ENCODE measurements at places on chromosomes 1 and 21.

DNA sequence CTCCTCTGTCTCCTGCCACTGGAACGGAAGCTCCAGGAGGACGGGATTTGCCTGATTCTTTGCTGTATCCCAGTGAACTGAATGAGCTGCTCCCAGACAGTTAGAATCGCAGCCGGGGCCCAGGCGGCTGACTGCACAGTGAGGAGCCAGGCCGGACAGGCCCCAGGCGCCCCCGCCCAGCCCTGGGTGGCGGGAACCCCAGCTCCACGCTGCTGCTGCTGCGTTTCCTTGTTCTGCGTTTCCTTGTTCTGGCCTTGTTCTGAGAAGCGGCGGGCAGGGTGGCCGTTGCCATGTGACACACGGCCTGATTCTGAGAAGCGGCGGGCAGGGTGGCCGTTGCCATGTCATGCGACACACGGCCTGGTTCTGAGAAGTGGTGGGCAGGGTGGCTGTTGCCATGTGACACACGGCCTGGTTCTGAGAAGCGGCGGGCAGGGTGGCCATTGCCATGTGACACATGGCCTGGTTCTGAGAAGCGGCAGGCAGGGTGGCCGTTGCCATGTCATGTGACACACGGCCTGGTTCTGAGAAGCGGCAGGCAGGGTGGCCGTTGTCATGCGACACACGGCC lies 56.2 kb downstream of the SLC37A1 start:
- H3K36me3 ChIP-seq = no peaks in the 10 kb centered on the region
- no peaks in the 10 kb centered on the region for H3K27me3 ChIP-seq
- no peak for DNase-seq
- H3K4me3 ChIP-seq = no peak overlapping the region
- H3K4me1 ChIP-seq = no peaks in the 10 kb centered on the region
- no peak overlapping the region for H3K27ac ChIP-seq

- H3K36me3 ChIP-seq = no peaks in the 10 kb centered on the region
- no peak overlapping the region for H3K4me3 ChIP-seq
- no peak for DNase-seq
- no peak overlapping the region for H3K27ac ChIP-seq
- no peaks in the 10 kb centered on the region for H3K4me1 ChIP-seq
Observed at GRCh38 chr1:44831516-44831915, 11.5 kb downstream of the PTCH2 start.

DNA sequence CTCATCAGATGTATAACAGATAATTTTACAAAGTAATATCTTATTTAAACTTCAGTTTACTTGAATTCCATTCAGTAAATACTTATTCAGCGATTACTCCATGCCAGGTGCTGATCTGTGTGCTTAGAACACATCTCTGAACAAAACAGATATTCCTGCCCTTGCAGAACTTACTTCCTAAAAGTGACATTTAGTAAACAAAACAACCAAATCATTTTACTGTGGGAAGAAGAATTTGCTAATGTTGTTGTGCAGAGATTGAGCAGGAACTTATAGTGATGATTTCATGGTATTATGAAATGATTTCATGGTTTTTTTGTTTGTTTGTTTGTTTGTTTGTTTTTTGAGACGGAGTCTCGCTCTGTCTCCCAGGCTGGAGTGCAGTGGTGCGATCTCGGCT lies 39.3 kb upstream of the WLS start:
- no peaks in the 10 kb centered on the region for H3K4me1 ChIP-seq
- H3K27me3 ChIP-seq = no peaks in the 10 kb centered on the region
- no peak overlapping the region for H3K4me3 ChIP-seq

- no peak overlapping the region for H3K27ac ChIP-seq
- H3K4me3 ChIP-seq = no peak overlapping the region
- H3K36me3 ChIP-seq = no peaks in the 10 kb centered on the region
- no peaks in the 10 kb centered on the region for H3K27me3 ChIP-seq
Observed at GRCh38 chr21:19541602-19542001, 1138.0 kb upstream of the TMPRSS15 start.

DNA sequence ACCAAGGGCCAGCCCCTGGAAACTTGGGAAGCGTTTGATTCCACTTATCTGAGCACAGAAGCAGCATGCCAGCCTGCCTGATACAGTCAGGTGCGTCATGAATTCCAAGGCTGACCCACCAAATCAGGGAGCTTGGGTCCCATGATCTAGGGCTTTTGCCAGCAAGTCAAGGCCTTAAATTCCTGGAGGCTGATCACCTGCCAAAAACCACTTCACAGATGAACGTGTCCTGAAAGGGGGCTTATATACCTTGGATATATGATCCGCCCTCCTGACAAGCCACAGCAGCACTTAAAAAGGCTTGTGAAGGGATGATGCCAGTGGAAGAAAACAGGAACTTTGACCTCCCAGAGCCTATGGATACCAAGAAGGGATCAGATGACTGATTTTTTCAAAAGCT lies 24.0 kb upstream of the CLIC6 start:
- no peaks in the 10 kb centered on the region for H3K27me3 ChIP-seq
- DNase-seq = no peak
- no peak overlapping the region for H3K27ac ChIP-seq
- no peaks in the 10 kb centered on the region for H3K4me1 ChIP-seq
- no peaks in the 10 kb centered on the region for H3K36me3 ChIP-seq

GRCh38 chr1:223189903-223190724 lies 47.1 kb upstream of the TLR5 start:
- DNase-seq = no peak
- no peak overlapping the region for H3K27ac ChIP-seq
- H3K4me1 ChIP-seq = no peaks in the 10 kb centered on the region
- no peak overlapping the region for H3K4me3 ChIP-seq
- no peaks in the 10 kb centered on the region for H3K36me3 ChIP-seq
- H3K27me3 ChIP-seq = no peaks in the 10 kb centered on the region

DNA sequence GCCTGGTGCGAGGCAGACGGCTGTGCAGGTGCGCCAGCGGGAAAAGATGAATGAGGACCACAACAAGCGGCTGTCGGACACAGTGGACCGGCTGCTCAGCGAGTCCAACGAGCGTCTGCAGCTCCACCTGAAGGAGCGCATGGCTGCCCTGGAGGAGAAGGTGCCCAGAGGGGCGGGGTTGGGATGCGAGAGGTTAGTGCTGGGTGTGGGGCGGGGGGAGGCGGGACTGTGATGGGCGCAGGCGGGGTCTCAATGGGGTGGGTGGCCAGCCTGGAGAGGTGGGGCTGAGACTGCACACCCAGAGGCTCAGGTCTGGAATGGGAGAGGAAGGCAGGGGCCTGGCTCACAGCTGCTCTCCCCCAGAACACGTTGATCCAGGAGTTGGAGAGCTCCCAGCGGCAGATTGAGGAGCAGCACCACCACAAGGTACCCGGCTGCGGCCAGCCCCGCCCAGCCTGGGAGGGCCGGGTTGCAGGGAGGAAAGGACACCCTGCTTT lies 22.3 kb downstream of the PPFIA4 start:
- no peaks in the 10 kb centered on the region for H3K36me3 ChIP-seq
- H3K4me3 ChIP-seq = no peak overlapping the region
- no peaks in the 10 kb centered on the region for H3K4me1 ChIP-seq

GRCh38 chr1:221774054-221774842 lies 32.4 kb upstream of the DUSP10 start:
- H3K4me3 ChIP-seq = no peak overlapping the region
- DNase-seq = no peak
- no peaks in the 10 kb centered on the region for H3K36me3 ChIP-seq
- H3K4me1 ChIP-seq = no peaks in the 10 kb centered on the region

- no peak overlapping the region for H3K27ac ChIP-seq
- no peaks in the 10 kb centered on the region for H3K27me3 ChIP-seq
- no peaks in the 10 kb centered on the region for H3K36me3 ChIP-seq
- no peak overlapping the region for H3K4me3 ChIP-seq
- no peaks in the 10 kb centered on the region for H3K4me1 ChIP-seq
Observed at GRCh38 chr1:206089341-206089740, 27.8 kb downstream of the AVPR1B start.

DNA sequence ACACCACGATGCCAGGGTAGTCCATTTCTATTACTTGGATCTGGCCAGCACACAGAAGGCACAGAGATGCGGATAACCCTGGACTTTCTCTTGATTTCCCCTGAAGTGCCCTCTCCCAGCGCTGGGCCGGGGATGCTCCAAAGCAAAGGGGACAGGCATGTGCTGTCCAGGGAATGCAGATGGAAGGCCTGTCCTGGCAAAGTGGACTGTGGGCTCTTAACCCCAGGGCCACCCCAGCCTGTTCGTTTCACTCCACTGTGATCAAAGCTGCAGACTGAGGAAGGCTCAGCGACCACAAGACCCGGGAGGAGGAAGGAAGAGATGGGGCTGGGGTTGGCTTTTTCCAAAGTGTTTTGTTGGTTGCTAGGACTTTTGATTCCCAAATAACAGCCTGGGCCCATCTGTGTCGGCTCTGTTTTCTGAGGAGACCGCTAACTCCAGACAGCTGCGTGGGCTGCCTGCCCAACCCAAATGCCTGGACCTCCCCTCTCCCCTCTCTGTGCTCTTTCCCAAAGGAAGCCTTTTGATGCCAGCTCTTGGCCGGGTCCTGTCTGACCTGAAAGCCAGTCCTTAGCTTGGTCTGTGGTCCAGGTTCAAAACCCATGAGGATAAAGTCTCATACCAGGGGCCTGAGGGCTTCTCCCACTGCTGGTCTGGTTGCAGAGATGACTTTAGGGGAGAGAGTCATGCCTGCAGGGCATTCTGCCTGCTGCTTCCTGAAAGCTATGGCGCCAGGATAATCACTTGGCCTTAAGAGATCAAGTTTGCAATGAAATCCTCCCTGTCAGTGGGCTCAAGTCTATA lies 119.6 kb upstream of the CD34 start:
- no peaks in the 10 kb centered on the region for H3K27me3 ChIP-seq
- H3K27ac ChIP-seq = peak overlapping the region; percentile 61
- no peak for DNase-seq
- H3K4me3 ChIP-seq = no peak overlapping the region

DNA sequence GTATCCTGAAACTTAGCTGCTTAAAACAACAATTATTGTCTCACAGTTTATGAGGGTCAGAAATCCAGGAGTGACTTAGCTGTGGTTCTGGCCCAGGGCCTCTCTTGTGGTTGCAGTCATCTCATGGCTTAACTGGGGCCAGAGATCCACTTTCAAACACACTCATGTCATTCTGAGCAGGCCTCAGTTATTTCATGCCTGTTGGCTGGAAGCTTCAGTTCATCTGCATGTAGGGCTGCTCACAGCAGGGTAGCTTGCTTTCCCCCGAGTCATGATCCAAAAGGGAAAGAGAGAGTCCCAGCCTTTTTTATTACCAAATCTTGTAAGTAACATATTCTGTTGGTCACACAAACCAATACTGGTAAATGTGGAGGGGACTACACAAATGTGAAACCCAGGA lies 96.6 kb upstream of the B3GALT2 start:
- DNase-seq = no peak
- no peaks in the 10 kb centered on the region for H3K27me3 ChIP-seq
- H3K27ac ChIP-seq = no peak overlapping the region
- H3K36me3 ChIP-seq = no peaks in the 10 kb centered on the region
- no peaks in the 10 kb centered on the region for H3K4me1 ChIP-seq
- no peak overlapping the region for H3K4me3 ChIP-seq

- H3K27me3 ChIP-seq = no peaks in the 10 kb centered on the region
- no peaks in the 10 kb centered on the region for H3K36me3 ChIP-seq
- H3K27ac ChIP-seq = no peak overlapping the region
- no peaks in the 10 kb centered on the region for H3K4me1 ChIP-seq
- H3K4me3 ChIP-seq = no peak overlapping the region
Observed at GRCh38 chr1:169495916-169496315, 10.2 kb upstream of the SLC19A2 start.

GRCh38 chr1:186575348-186575747 lies 104.9 kb downstream of the PTGS2 start:
- no peaks in the 10 kb centered on the region for H3K36me3 ChIP-seq
- DNase-seq = no peak
- H3K27ac ChIP-seq = no peak overlapping the region
- no peaks in the 10 kb centered on the region for H3K27me3 ChIP-seq
- no peak overlapping the region for H3K4me3 ChIP-seq
- no peaks in the 10 kb centered on the region for H3K4me1 ChIP-seq

DNA sequence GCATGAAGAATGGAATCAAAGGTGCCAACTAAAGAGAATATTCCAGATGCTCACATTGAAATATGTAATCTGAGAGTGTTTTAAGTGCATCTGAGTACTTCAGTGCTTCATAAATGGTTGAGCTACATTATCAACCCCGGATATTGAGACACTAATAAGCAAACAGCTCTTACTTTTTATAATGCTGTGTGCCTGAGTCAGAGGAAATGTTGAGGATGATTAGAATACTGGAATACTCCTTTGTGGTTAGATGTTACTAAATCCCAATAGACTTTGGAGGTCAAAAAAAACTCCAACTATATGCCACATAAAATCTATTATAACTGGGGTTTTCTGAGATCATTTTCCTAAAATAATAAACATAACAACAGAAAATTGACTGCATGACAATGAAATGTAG lies 12.5 kb upstream of the KCNA3 start:
- H3K27me3 ChIP-seq = no peaks in the 10 kb centered on the region
- H3K4me1 ChIP-seq = no peaks in the 10 kb centered on the region
- DNase-seq = no peak
- no peak overlapping the region for H3K4me3 ChIP-seq
- H3K36me3 ChIP-seq = no peaks in the 10 kb centered on the region
- no peak overlapping the region for H3K27ac ChIP-seq

- no peak overlapping the region for H3K4me3 ChIP-seq
- H3K36me3 ChIP-seq = no peaks in the 10 kb centered on the region
- no peaks in the 10 kb centered on the region for H3K4me1 ChIP-seq
- DNase-seq = no peak
Observed at GRCh38 chr1:100361511-100362089, 9.3 kb downstream of the CDC14A start.

DNA sequence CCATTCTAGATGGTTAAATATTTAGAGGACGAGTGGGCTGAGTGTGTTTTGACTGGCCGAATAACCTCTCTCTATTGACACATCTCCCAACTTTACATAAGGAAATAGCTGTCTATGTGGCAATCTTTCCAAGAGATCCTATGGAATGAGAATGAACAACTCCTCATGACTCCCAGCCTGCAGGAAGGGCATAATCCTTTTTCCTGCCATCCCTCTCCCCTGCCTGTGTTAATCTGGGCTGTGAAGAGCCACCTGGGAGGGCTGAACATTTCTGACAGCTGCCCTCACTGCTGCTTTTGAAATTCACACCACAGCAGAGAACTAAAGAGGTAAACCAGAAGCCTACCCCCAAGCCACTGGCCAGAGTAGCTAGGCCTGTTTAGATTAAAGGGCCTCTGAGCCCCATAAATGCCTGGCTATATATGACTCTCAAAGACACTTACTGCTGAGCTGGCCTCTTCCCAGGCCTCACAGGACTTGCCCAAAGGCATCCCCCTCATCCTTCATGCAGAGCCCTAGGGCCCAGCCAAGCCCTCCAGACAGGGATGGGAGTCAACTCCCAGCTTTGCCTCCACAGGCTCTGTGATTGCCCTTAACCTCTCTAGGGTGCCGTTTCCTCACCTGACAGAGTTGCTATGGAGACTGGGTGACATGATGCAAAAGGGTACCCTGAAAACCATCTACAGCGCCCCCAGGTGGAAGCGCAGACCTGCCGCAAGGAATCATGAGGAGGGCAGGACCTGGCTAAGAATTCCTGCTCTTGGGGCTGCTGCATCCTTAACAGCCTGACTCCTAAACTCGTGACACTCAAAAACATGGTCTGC lies 42.0 kb upstream of the LDLRAP1 start:
- H3K4me3 ChIP-seq = no peak overlapping the region
- H3K27me3 ChIP-seq = no peaks in the 10 kb centered on the region
- no peak for DNase-seq
- H3K36me3 ChIP-seq = no peaks in the 10 kb centered on the region
- no peaks in the 10 kb centered on the region for H3K4me1 ChIP-seq

GRCh38 chr21:44510508-44511218 lies 29.3 kb downstream of the KRTAP10-1 start:
- peak; percentile 66 for DNase-seq
- H3K4me1 ChIP-seq = no peaks in the 10 kb centered on the region
- no peaks in the 10 kb centered on the region for H3K36me3 ChIP-seq
- no peak overlapping the region for H3K27ac ChIP-seq

- no peaks in the 10 kb centered on the region for H3K27me3 ChIP-seq
- H3K36me3 ChIP-seq = no peaks in the 10 kb centered on the region
- no peak for DNase-seq
- H3K4me3 ChIP-seq = no peak overlapping the region
- no peak overlapping the region for H3K27ac ChIP-seq
Observed at GRCh38 chr1:111334169-111334568, 43.5 kb downstream of the CHIA start.
